ENCODE measurements at places on chromosomes 12 and 14.

DNA sequence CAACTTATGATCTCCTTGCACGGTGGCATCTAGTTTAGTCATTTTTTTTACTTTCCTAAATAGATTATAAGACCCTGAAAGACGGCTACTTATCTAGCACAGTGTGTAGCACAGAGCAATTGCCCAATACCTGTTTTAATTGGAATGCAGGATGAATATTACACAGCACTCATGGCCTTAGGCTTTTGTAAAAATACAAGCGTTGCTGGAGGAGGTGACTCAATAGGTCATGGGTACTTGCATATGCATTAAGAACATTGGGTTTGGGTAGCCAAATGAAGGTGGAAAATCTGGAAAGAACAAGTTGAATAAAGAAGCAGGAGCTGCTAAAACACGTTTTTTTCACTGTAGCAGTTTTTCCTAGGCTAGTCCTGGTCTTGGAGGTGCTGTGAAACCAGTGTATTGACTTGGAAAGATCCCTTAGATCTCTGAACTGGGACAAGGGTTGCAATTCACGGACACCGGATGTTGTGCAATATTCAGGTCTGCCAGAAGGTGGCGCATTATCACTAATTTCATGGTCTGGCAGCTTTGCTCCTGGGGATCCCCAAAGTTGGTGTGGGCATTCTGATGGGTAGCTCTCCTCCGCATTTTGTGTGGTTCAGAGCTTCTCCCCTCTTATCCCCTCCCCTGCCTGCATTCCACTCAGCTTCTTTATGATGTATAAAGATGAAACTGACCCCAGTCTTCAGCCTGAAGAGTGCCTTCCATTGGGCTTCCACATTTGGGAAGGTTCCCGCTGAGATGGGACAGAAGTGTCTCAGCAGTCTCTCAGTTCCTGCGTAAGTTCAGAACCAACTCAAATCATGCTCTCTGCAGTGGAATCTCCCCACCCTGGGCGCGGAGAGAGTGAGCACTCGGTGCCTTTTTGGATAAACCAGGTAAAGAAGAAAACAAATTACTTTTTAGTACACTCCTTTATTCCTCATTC lies 278.3 kb downstream of the NRXN3 start:
- DNase-seq: peak; percentile 59

DNA sequence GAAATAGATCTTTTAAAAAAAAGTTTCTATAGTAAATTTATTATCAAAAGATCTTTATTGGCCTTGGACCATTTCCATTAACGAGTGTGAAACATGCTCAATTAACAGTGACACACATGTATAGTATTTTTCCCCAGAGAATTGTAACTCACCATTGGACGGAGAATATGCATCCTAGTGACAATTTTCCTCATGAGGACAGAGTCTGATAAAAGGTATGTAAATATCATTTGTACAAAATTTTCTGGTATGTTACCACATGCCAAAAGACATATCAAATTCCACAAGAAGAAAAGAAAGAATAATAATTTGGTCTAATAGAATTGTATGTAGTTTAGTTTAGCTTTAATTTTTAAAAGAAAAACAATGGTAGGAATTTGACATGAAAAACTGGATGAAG lies 1096.0 kb upstream of the FLRT2 start:
- no peak for DNase-seq

DNA sequence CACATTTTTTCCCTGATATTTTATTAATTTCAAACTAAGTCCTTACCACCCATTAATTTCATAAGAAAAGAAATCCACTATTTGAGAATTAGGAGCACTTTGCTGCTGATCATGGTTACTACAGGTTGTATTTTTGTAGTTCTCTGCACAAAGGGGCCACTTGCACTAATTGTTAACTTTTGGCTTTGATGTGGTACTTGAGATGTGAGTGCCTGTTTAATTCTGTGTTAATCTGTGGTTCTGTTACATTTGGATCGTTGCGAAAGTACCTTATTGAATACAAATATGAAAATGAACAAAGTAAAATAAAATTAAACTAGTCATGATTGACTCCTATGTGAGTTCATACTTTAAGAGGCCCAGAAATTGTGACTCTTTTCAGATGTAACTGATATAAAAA lies 374.9 kb upstream of the RGS6 start:
- DNase-seq: no peak

DNA sequence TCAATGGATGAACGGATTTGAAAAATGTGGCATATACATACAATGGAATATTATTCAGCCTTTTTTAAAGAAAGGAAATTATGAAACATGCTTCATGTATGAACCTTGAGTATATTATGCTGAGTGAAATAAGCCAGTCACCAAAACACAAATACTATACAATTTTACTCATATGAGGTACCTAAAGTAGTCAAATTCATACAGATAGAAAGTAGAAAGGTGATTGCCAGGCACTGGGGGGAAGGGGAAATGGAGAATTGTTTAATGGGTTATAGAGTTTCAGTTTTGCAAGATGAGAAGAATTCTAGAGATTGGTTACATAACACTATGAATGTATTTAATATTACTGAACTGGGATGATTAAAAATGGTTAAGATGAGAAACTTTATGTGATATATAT lies 171.4 kb downstream of the TMTC3 start:
- DNase-seq: no peak

- DNase-seq: no peak
These were observed 18.9 kb upstream of the NUDT4 start for GRCh38 chr12:93358821-93359220.

DNA sequence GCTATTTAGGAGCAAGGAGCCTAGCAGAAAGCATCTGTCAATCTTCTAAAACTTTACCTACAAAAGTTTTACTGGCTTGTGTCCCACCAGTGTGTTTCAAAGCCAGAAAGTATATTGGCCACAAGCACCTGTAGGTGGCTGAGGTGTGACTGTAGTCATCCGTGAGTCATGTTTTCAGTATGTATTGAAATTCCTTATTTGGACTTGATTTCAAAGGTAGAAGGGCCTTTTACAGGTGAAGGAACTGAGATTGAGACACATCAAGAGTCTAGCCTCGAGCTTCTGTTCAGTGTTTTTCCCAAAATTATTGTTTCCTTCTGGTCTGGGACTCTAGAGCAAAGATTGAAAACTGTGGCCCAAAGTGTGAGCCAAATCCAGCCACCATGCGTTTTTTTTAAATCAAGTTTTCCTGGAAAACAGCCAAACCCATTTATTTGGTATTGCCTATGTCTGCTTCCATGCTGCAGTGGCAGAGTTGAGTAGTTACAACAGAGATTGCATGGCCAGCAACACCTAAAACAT lies 195.3 kb upstream of the BCL2L14 start:
- DNase-seq: peak; percentile 42

DNA sequence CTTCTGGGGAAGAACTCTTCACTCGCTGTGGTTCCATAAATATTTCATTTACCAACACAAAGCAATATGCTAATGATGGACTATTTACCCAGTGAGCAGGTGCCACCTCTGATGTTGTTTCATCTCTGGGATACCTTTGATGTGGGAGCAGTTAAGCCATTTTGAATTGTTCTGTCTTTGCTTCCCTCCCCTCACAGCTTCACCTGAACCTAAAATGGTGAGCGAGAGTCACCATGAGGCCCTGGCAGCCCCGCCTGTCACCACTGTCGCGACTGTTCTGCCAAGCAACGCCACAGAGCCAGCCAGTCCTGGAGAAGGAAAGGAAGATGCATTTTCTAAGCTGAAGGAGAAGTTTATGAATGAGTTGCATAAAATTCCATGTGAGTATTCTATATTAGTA lies 352.7 kb downstream of the SYT1 start:
- DNase-seq: no peak

DNA sequence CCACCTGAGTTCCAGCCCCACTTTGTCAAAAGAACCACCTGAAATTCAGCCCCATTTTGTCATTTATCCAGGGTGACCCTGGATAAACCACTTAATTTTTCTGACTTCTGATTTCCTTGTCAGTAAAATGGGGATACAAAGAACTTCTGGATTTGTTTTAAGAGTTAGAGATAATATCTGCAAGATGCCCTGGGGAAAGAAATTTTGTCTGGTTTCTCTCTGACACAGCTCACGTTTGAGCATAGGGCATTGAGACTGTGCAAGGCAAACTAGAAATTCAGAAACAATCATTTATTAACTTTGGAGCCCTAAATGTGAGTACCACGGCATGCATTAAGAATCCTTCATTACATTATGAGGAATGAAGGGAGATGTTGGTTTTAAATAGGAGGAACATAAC lies 37.2 kb downstream of the TMTC2 start:
- DNase-seq: no peak

GRCh38 chr12:56248711-56249110 lies 9.5 kb downstream of the ANKRD52 start:
- DNase-seq: no peak

DNA sequence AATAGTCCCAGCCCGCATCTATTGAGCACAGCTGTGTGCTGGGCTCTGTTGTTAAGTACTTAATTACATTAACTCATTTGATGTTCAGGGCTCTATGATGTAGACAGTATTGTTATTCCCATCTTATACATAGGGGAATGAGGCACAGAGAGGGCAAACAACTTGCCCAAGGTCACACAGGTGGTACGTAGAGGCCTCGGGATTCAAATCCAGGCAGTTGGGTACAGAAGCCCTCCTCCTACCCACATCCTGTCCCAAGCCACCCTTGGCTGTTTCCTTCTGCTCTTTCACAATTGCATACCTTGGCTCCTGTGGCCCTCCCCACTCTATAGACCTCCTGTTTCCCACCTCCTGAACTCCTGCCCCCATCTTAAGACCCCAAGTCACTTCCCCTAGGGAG lies 10.0 kb upstream of the GPR68 start:
- no peak for DNase-seq

- no peak for DNase-seq
These were observed 57.7 kb downstream of the ETNK1 start for GRCh38 chr12:22682663-22683062.

- no peak for DNase-seq
These were observed 435.8 kb downstream of the RPL10L start for GRCh38 chr14:46215801-46216200.

- DNase-seq: no peak
These were observed 439.1 kb downstream of the NPAS3 start for GRCh38 chr14:33377596-33378390.

- DNase-seq: no peak
These were observed 134.8 kb upstream of the VRK1 start for GRCh38 chr14:96662116-96662970.

- DNase-seq: no peak
These were observed 9.4 kb downstream of the CCND2 start for GRCh38 chr12:4282892-4283511.

All from GM13976 (cell line).